ENCODE measurements at places on chromosomes 2 and 18.

- no peak for DNase-seq
Measured at GRCh38 chr18:2112435-2113045, 458.8 kb downstream of the METTL4 start.

- no peak for DNase-seq
Measured at GRCh38 chr2:109345653-109346480, 216.9 kb downstream of the SH3RF3 start.

- DNase-seq: no peak
Measured at GRCh38 chr2:149860276-149860921, 272.8 kb upstream of the MMADHC start.

DNA sequence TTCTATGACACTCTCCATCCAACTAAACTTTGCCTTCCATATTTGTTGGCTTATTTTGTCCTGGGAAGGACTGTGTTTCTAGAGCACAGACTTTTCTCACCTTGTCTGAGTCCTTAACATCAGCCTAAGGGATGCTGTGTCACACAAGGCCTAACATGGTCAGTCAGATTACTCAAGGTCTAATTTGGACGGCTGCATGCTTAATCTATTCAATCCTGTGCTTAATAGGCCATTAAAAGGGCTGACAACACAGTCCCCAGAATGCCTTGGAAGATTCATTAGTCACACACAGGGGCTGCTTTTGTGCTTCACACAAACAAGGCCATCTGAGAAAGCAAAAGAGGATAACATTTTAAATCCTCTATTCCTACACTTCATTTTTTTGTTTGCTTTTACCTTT is 84.0 kb downstream of the DYNAP start:
- DNase-seq: no peak

DNA sequence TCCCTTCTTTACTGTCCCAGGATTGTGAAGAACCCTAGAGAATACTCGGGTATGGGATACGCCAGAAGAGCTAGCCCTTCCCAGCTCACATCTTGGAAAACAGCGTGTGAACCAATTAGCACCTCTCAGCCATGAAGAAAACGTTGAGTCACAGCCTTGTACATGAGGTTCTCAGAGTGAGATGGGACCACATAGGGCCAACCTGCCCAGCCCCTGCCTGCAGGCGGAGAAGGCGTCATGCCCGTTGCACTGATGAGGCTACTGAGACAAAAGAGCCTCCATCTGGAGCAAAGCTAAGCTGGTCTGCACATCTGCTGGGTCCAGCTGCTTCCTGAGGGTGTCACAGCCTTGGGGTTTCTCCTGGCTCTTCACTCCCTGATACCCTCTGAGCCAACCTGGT is 92.2 kb downstream of the LBH start:
- no peak for DNase-seq

DNA sequence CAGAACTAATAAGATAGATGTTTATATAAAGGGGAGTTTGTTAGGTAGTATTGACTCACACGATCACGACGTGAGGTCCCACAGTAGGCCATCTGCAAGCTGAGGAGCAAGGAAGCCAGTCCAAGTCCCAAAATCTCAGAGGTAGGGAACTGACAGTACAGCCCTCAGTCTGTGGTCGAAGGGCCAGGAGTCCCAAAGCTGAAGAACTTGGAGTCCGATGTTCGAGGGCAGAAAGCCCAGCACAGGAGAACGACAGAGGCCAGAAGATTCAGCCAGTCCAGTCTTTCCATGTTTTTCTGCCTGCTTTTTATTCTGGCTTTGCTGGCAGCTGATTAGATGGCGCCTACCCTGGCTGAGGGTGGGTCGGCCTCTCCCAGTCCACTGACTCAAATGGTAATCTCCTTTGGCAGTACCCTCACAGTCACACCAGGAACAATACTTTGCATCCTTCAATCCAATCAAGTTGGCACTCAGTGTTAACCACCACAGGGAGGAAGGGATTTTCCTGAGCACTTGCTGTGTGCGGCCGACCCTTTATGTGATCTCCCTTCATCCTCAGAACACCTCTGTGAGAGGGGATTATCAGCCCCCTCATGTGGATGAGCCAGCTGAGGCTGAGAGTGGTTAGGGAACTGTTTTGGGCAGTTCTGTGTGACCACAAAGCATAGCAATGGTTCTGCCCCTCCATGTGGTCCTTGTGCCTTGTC is 78.3 kb downstream of the RNF144A start:
- DNase-seq: no peak

DNA sequence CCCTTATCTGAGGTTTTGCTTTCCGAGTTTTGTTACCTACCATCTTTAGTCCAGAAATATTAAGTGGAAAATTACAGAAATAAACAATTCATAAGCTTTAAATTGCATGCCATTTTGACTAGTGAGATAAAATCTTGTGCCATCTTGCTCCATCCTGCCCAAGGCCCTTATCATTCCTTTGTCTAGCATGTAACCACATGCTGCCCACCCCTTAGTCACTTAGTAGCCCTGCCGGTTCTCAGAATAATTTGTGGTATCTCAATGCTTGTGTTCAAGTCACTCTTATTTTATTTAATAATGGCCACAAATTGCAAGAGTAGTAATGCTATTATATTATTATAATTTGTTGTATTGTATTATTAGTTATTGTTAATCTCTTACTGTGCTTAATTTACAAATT is 36.8 kb upstream of the VPS54 start:
- no peak for DNase-seq

DNA sequence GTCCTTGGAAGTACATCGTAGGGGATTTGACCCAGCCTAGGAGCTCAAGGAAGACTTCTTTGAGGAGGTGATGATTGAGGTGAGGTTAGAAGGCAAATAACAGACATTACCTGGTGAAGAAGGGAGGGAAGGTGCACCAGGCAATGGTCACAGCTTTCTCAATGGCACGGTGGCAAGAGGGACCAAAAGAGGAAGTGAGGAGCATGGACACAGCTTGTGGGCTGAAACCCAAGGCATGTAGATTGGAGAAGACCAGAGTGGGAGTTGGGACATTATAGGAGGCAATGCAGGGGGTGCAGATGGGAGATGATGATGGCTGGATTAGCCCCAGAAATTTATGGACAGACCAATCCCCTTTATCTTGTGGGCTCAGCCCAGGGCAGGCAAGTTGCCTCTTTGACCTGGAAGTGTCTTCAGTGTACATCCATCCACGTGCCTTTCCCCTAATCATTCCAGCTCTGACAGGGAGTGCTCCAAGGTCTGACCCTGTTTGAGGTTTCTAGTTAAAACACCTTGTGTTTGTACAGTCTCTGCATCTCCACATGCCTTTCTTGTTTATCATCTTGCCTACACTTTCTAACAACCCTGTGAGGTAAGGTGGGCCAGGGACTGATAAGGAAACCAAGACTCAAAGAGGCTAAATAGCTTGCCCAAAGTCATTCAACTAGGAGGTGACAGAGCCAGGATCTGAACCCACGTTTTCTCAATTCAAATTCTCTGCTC is 59.1 kb downstream of the NRP2 start:
- no peak for DNase-seq

- no peak for DNase-seq
Measured at GRCh38 chr2:74991977-74992376, 33.5 kb downstream of the POLE4 start.

- DNase-seq: no peak
Measured at GRCh38 chr2:76953733-76954347, 568.3 kb downstream of the LRRTM4 start.

DNA sequence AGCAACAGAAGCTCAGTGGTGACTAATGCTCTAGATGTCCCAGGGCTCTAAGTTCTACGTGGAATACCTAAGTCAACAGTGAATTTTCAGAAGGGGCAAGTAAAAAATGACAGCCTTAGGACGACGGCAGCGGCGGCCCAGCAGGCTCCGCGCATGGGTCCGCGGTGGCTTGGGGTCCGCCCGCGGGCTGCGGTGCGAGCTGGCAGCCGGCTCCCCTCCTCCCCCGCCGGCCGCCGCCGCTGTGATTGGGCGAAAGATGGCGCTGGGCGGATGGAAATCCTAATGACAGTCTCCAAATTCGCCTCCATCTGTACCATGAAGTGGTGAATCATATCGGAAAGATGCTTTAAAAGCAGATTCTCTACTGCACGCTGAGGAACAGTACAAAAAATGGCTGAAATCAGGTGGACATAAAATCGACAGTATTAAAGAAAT is 74.7 kb downstream of the HNRNPLL start:
- no peak for DNase-seq

GRCh38 chr2:238254095-238254723 is 14.4 kb upstream of the HES6 start:
- no peak for DNase-seq

GRCh38 chr2:78870343-78870967 is 155.0 kb upstream of the REG3G start:
- DNase-seq: no peak

- no peak for DNase-seq
Measured at GRCh38 chr2:238003234-238004031, 36.6 kb downstream of the UBE2F start.
